ENCODE measurements at places on chromosomes 4 and X. TPM values are rescaled to one million over a fixed set of nuclear protein-coding genes. Genes with fewer than 3 reads are reported as not detected.

PRSS12 gene
- 1.1 TPM for total RNA-seq

TGIF2LX gene
- total RNA-seq, result not detected

TBC1D9 gene
- 7.5 TPM for total RNA-seq

CT55 gene
- total RNA-seq, result not detected

UCP1 gene
- total RNA-seq, result not detected

PAGE5 gene
- total RNA-seq, result not detected

CSAG3 gene
- total RNA-seq, result not detected

GABRQ gene
- total RNA-seq, result 0.06 TPM

PPP4R3C gene
- total RNA-seq, result not detected

NRK gene
- not detected for total RNA-seq

CC2D2A gene
- total RNA-seq, result 12.2 TPM

IL3RA gene
- total RNA-seq, result 0.27 TPM

EREG gene
- 2.7 TPM for total RNA-seq

ADGRA3 gene
- 36.2 TPM for total RNA-seq

MPC1L gene
- total RNA-seq, result not detected

CENPVL3 gene
- 0.05 TPM for total RNA-seq

ZNF827 gene
- total RNA-seq, result 4.1 TPM
